Gastroesophageal sphincter (tissue), 4 donors: ENCODE measurements at places on chromosomes 5 and 9. TPM values are rescaled to one million over a fixed set of nuclear protein-coding genes. Genes with fewer than 3 reads are reported as not detected.

- ATAC-seq: no peak
Measured at GRCh38 chr9:136122425-136123383, 4.0 kb upstream of the TMEM250 start.

GRCh38 chr9:125486576-125486975, 220.4 kb downstream of the MAPKAP1 start:
- ATAC-seq: peak; percentile 81

DNA sequence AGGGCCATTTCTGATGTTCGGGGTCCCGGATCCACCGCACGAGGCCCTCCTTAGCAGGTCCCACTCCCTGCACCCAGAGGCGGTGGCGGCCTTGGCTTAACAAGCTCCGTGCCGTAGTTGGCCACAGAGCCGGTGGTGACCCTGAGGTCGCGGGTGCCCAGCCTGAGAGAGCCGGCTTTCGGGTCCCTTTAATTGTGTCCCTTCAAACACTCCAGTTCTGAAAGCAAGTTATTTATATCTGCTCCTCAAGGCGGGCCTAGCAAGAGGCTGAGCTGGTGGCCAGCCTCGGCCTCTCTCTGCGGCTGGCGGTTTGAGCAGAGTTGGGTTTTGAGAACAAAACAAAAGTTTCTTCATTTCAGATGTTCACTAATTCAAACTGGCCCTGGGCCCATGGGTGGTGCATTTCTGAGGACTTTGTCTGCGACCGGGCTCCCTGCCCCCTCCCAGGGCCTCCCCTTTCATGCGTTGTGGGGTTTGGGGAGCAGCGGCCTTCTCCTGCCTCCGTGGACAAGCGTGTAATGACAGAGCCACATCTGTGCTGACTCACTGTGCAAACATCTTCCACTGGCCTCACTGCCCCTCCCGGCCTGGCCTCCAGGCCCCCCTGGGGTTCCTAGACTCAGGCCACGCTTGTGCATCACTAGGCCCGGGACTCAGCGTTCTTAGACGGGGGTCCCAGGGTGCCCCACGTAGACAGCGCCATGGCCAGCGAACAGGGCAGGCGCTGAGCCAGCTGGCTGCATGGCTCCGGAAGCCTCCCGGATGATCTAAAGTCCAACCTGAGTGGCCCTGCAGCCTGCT, 49.4 kb upstream of the COL5A1 start:
- peak; percentile 74 for ATAC-seq

GRCh38 chr5:161414896-161415295, 131.6 kb downstream of the GABRB2 start:
- no peak for ATAC-seq

GABRA1 gene
- not detected for total RNA-seq

C5orf24 gene
- total RNA-seq: 47.3 TPM
